Suppressor macrophage (primary cell): ENCODE measurements at places on chromosomes 5 and 9.
A peak's percentile ranks its signal among the peaks of the same experiment; 100 is the strongest.

GRCh38 chr5:176851871-176852658 lies 41.7 kb downstream of the UNC5A start:
- DNase-seq: no peak

DNA sequence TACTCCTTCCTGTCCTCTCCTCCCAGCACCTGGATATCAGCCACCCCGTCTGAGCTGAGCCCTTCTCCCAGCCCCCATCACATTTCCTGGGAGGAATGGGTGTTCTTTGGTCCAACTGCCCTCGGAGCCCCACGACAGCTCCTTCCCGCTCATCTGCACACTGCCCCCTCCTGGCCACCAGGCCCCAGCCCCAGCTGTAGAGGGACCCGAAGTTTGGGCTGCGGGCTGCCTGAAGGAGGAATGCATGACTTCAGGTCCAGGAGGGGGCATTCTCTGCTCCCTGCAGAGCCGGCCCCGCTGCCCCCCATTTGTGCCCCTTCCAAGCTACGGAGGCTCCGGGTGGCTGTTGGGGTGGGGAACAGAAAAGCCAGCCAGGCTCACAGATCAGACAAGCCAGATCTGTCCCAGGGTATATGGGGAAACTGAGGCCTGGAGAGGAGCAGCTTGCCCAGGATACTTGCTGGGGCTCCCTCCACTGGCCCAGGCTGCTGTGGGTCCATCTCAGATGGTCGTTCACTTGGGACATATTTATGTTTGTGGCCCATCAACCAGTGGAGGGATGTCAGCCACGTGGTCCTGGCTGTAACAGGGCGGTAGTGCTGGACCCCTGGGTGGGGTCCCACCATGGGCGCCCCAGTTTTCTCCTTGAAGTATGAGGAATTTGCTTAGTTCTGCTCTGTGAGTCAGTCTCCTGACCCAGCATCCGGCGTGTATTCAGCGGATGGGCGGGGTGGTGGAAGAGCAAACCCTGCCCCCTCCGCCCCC lies 33.1 kb downstream of the DAB2IP start:
- peak; percentile 80 for DNase-seq

DNA sequence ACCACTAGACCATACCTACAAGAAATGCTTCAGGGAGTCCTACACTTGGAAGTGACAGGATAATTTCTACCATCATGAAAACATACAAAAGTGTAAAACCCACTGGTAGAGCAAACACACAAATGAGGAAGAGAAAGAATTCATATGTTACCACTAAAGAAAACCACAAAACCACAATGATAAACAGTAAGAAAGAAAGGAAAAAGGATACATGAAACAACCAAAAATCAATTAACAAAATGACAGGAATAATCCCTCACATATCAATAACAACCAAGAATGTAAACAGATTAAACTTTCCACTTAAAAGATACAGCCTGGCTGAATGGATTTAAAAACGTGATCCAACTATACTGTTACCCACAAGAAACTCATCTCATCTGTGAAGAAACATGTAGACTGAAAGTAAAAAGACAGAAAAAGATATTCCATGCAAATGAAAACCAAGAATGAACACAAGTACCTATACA lies 83.4 kb downstream of the LPAR1 start:
- DNase-seq: no peak

DNA sequence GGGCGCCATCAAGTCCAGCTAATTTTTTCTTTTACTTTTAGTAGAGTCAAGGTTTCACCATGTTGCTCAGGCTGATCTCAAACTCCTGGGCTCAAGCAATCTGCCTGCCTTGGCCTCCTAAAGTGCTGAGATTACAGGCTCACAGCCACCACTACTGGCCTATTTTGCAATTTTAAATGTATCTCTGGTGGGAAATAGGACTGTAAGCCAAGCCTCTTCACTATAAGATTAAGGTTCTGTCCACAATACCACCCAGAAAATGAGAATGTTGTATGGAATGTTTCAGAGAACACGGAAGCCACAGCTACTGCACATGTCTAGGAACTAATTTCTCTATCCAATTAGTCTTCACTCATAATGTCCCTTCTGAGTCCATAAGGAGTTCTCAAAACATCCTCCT lies 607.3 kb downstream of the PRELID2 start:
- DNase-seq: no peak

GRCh38 chr9:116178481-116179211 lies 25.1 kb downstream of the PAPPA start:
- no peak for DNase-seq

DNA sequence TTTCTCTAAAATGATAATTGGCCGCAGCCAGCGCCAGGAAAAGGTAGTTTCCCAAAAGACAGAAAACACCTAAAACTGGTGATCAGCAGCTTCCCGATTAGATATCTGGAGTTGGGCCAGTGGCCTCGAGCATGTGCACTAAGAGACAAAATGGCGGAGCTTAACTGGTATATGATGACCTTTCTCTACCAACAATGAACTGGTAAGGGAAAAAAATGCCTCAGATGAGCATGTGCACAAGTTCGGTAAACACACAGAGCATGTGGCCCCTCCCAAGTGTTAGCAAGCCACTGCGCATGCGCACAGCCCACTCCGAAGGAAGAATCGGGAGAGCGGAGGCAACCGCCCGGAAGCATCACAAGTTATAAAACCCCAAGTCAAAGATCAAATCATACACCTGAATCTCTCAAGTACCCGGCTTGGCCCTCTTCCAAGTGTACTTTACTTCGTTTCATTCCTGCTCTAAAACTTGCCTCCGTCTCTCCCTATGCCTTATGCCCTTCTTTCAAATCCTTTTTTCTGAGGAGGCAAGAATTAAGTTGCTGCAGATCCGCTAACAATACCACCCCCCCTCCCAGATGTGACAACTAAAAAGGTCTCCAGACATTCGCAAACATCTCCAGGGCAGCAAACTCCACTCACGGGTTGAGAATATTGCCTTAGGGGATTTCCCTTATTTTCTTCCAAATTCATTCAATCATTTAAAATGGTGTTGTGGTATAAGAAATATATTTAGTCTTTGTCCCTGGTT lies 15.0 kb upstream of the PTBP3 start:
- peak; percentile 80 for DNase-seq

GRCh38 chr5:59721741-59722140 lies 171.8 kb downstream of the PDE4D start:
- DNase-seq: no peak

DNA sequence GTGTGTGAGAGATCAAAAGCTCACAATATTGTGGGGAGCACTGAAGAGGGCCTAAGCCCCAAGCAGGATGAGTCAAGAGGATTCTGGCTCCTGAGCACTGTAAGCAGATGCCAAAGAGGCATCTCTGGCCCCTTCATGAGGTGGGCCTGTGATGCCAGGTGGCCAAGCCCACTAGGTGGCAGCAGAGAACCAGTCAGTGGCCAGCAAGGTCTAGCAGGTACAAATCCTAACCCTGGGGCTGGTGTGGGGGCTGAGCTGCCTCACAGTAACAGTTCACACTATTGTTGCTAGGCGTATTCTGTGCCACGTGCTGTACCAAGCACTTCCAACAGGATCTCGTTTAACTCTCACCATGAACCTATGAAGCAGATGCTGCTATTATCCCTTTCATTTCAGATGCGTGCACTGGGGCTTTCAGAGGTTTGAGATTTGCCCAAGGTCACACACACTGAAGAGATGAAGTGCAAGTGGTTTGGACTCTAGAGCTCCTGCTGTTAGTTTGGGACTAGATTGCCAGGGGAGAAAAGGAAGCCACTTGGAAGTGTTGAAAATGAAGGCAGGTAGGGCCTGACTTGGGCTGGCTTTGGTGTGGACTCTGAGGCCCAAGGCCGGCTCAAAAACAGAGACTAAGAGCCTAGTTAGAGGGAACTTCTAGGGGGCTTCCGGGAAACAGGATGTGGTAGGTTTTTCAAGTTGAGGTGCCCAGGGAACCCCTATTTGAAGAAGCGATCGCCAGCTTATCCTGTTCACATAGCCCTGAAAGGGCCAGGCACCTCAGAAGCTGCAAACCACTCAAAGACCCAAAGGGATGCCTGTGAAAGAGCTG lies 4.4 kb upstream of the MLANA start:
- peak; percentile 65 for DNase-seq

DNA sequence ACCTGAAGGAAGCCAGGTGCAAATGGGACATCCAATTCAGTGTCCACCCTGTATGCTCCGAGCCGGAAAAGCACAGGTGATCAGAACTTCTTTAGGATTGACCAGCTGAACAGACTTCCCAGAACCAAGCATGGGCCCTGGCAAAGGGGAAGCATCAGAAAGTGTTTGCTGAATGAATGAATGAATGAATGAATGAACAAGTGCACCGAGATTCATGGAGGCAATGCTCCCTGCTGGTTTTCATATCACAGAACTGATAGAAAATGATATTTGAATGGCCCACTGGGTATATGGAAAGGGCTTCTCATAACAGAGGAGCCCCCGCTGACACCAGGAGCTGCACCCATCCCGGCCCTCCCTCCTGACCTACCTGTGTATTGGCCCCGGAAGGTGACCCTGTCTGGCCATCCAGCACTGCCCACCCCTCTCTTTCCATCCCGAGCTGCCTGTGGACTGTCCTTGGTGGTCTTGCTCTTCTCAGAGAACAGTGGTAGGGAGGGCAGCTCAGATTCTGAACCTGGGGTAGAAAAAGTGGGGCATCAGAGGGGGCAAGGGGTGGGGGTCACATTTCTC lies 15.9 kb downstream of the ORM2 start:
- no peak for DNase-seq

DNA sequence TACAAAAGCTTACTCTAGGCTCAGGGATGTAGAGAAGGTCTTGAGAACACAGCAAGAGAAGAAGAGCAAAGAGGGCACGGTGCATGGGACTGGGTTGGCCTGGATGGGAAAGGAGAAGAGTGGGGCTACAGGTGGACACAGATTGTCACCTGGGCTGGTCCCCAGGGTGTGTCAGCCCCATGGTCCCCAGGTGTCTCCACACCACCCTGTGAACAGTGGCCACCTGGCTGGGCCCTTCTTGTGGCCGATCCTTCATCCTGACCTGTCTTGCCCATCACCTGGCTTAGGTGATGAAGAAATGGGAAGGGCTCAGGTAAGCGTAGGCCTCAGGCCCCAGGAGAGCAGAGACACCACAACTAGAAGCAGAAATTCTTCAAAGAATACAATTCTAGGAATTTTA lies 188.9 kb downstream of the TENT4A start:
- DNase-seq: no peak

- no peak for DNase-seq
Observed at GRCh38 chr9:98603821-98604383, 104.8 kb downstream of the GABBR2 start.

DNA sequence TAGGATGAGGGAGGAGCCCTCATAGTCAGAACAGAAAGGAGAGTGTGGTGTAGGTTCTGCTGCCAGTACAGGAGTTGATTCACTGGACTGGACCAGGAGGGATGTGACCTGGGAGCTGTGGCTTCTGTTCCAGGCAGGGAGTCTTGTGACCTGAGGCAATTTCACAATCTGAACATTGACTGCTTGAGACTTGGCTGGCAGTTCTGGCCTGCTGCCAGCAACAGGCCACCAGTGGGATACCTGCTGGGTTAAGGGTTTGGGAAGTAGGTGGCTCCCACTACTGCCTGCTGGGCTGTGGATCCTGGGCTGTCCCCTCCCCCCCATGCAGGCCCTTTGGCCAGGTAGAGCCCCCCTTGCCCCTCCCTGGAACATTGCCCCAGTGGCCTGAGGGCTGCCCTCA lies 268.6 kb upstream of the ARRDC3 start:
- no peak for DNase-seq

DNA sequence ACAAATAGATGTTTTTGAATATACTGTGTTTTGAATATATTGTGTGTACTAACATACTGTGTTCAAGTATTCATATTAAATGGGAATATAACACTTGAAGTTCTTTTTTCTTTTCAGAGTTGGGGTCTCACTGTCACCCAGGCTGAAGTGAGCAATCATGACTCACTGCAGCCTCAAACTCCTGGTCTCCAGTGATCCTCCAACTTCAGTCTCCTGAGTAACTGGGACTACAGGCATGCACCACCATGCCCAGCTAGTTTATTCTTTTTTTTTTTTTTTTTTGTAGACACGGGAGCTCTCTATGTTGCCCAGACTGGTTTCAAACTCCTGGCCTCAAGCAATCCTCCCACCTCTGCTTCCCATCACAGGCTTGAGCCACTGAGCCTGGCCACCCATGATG lies 23.2 kb upstream of the AUH start:
- no peak for DNase-seq

GRCh38 chr9:95754533-95755420 lies 120.7 kb upstream of the ERCC6L2 start:
- DNase-seq: no peak

DNA sequence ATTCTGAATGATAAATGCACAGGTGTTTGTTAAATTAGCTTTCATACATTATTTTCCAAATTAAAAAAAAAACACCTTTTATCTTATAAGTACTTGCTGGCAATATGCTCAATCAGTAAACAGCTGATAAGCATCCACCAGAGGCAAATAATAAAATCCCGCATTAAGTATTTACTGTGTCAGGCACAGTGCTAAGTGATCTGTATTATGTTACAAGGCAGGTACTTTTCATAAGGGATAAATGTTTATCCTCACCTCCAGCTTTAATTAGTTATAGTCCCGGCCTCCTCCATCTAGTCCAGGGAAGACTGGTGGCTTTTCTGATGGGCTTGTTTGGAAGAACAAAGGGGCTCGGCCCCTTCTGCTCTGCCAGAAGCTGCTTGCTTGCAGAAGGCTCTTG lies 40.1 kb downstream of the PFDN1 start:
- no peak for DNase-seq

GRCh38 chr9:135035781-135036760 lies 51.4 kb upstream of the OLFM1 start:
- no peak for DNase-seq

GRCh38 chr5:61301341-61302199 lies 30.5 kb upstream of the ZSWIM6 start:
- no peak for DNase-seq

DNA sequence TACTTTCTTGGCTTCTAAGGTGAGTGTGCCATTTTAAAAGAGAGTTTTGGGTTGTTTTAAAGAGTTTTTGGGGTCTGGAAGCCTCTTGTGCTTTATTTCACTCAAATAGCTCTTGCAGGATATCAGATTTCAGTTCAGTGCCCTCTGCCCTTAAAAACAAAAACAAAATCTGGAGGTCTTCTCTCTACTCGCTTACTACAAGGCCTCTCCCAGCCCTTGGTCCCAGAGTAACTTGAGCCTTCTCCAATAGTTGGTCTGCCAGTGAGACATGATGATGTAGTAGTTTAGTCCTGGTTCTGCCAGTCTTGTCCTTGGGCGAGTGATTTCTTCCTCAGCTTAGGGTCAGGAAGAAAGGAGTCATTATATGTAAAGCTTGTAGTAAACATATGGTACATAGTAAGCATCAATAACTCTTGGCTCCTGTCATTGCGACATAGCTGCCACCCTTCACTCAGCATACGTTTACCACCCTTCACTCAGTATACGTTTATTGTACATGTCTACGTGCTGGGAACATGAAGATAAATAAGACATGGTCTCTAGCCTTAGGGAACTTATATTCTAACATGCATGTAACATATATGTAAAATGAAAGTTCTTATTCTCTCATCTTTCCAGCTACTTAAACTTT lies 147.6 kb downstream of the MAN2A1 start:
- DNase-seq: no peak

- DNase-seq: no peak
Observed at GRCh38 chr9:137308057-137308619, 6.1 kb upstream of the NRARP start.

- peak; percentile 79 for DNase-seq
Observed at GRCh38 chr5:76401801-76402250, 1.3 kb upstream of the IQGAP2 start.
